MCF 10A (cell line): ENCODE measurements at places on chromosomes 4 and X. TPM values are rescaled to one million over a fixed set of nuclear protein-coding genes. Genes with fewer than 3 reads are reported as not detected.

The BTC gene
- total RNA-seq: 1.7 and 4.0 TPM in 2 replicates

The TCEAL6 gene
- total RNA-seq: not detected in 2 replicates

The P2RY10 gene
- not detected in 2 replicates for total RNA-seq

The NSG1 gene
- 6.7 and 8.6 TPM in 2 replicates for total RNA-seq

The NUDT6 gene
- total RNA-seq: 6.6 and 6.7 TPM in 2 replicates

The SLC10A4 gene
- not detected in 2 replicates for total RNA-seq

The SH3TC1 gene
- 20.4 and 28.8 TPM in 2 replicates for total RNA-seq

The TGIF2LX gene
- total RNA-seq: not detected in 2 replicates

The FGF2 gene
- total RNA-seq: 132 and 134 TPM in 2 replicates

The LDB2 gene
- not detected in 2 replicates for total RNA-seq

The OTUD6A gene
- total RNA-seq: not detected in 2 replicates

The PABPC5 gene
- total RNA-seq: not detected in 2 replicates

GRCh38 chrX:154307202-154307601 is 11.6 kb downstream of the TKTL1 start:
- DNase-seq: no peak

GRCh38 chr4:178423366-178423765 is 981.1 kb upstream of the AGA start:
- no peak for DNase-seq

DNA sequence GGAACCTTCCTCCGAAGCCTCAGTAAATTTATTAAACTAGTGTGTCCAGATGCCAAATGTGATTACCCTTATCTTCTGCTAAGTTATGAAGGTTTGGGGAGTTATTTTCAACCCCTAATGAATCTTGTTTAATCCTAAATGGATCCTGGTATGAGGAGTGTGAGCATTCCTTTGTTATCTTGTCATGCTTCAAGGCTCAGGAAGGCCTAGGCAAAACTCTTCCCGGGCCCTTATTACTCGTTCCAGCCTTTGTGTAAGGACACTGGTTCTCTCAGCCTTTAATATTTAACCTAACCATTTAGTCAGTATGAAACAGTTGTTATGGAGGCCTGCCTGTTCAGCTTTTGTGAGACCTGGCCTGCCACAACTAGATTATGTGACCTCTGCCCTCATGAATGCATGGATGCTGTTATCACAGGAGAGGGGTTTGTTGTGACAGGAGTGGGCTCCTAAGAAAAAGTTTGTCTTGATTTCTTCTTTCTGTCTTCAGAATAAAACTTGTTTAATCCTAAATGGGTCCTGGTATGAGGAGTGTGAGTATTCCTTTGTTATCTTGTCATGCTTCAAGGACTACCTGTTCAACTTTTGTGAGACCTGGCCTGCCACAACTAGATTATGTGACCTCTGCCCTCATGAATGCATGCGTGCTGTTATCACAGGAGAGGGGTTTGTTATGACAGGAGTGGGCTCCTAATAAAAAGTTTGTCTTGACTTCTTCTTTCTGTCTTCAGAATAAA is 181.7 kb downstream of the SLC39A8 start:
- DNase-seq: no peak

DNA sequence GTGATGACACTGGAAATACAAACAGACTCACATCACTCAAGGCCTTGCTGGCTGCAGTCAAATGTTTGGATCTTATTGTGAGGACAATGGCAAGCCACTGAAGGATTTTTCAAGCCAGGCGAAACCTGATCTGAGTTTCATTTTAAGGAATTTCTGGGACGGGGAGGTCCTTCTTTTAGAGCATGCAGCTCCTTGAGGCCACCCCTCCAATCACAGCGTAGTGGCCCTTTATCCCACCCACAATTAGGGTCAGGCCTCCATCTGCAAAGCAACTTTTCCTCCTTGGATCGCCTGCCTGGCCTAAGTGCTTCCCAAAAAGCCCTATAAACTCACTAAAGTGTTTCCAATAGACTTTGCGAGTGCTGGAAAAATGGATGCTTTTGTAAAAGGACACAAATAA is 115.5 kb downstream of the EFHC2 start:
- DNase-seq: no peak

GRCh38 chr4:87405211-87405820 is 14.3 kb upstream of the HSD17B11 start:
- no peak for DNase-seq

- no peak for DNase-seq
Observed at GRCh38 chr4:148355442-148356123, 86.6 kb downstream of the NR3C2 start.

DNA sequence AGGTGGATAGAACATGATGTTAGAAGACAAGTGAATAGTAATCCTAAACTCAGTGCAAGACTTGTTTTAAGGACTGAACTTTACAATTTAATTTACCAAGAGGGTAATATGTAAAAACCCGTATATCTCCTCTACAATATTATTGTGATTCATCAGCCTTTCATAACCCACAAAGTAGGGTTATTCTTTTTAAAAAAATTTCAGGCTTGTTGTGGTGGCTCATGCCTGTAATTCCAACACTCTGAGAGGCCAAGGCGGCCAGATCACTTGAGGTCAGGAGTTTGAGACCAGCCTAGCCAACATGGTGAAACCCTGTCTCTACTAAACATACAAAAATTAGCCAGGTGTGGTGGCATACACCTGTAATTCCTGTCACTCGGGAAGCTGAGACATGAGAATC is 7.2 kb downstream of the IBSP start:
- DNase-seq: no peak

DNA sequence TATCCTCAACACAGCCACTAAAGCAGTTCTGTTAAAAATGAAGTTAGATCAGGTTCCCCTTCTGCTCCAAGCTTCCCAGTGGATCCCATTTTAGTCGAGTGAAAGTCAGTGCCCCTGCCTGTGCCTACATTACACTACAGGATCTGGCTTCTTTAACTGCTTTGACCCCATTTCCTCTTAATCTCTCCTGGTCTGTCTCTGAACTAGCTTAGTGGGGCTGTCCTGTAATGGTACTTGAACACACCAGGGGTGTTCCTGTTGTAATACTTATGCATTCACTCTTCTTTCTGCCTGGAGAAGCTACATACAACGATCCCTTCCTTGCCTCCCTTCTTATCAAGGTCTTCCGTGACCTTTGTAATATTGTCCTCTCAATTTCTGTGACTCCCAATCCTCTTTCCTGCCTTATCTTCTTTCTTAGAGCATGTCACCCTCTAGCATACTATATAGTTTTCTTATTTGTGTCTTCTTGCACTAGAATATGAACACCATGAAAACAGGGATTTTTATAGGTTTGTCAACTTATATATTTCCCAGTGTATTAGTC is 16.7 kb downstream of the ARSJ start:
- DNase-seq: no peak

DNA sequence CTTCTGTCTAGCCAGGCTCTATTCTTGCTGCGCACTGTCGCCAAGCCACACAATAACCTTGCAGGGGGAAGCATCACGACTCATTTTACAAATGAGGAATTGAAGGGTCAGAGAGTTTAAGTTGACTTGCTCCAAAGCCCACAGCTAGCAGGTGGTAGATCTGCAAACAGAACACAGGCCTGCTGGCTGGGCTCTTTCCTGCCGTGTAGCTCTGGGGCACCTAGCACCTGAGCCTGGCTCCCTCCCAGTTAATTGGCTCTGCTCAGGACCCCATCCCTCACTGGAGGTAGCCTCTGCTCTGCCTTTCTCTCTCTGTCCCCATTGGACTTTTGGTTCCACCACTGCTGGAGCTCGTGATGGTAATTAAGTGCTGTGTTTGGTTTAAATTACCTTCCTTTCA is 98.5 kb downstream of the NSUN7 start:
- DNase-seq: no peak

- no peak for DNase-seq
Observed at GRCh38 chr4:84862064-84862463, 104.4 kb downstream of the WDFY3 start.

DNA sequence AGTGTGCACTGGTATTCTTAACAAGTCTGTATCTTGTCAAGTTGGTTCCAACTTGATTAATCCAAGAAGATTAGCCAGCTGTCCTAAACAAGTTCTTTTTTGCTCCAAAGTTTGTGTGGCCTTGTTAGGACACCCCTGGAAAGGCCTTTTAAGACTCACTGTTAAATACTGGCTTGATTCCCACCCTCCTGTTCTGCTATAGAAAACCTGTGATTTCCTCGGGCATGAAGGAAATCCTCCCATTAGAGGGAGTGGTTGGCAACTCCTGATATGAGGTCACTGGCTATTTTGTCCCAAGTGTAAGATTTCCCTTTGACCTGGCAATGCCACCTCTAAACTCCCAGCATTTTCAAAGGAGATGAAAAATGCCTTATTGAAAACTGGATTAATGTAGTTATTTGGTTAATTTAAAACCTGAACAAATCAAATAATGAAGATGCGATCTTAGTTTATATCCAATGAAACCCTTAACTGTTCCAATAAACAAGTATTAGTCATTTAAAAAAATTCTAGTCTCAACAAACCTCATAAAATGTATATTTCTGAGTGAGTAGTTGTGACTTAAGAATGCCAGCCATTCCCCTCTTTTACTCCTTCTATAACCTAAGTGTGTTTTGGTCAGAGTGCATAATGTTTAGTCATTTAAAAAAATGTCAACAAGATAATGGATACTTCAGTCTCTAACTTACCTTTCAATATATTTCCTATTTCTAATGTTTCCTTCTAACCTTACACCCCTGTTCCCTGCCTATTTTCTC is 94.4 kb downstream of the NPNT start:
- DNase-seq: no peak

DNA sequence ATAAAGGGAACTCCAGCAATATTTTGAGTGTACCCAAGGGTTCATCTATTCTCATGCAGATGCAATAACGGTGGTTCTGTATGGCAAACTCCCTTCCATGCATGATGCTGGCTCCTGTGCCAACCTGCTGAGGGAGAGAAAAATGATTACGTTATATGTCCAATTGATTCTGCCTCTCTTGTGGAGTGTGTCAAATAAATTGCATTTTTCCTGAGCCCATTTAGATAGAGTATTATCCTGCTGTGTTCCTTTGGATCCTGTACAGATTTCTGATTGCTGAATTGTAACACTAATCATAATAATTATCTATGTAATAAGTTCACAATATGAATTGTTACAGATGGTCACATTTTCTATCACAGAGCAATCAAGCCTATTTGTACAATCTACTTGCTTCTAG is 821.7 kb downstream of the C4orf33 start:
- DNase-seq: no peak

GRCh38 chrX:118807151-118808017 is 16.2 kb upstream of the ZCCHC12 start:
- DNase-seq: peak; percentile 63

DNA sequence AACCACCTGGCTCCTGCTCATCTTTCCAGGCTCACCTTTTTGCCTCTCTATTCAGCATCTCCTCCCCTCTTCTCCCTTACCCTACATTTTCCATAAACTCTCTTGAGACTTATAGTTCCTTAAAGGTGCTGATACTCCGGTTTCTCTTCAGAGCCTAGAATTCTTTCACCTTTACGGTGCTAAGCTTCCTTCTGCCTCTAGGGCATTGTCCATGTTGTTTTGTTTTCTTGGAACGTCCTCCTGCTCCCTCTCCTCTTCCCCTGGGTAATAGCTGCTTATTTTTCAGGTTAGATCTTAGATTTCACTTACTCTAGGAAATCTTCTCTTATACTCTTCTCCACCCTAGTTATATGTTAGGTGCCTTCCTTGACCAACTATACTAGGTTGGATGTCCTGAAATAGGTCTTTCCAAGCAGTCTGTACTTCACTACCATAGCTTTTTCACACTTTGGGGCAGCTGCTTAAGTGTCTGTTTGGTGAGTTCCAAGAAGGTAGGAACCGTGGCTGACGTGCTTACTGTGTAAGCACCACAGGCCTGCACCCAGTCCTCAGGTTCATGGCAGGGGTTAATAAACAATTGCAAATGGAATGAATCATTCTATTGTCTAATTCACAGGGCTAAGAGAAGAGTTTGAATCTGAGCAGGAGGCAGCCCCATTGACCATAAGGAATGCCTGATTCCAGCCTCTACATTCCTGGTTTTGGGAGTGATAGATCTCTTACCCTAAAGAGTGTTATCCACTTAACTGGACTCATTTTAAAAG is 227.5 kb downstream of the MGST2 start:
- peak; percentile 50 for DNase-seq

GRCh38 chr4:848803-849477 is 23.0 kb upstream of the CPLX1 start:
- DNase-seq: no peak
